ENCODE measurements at places on chromosomes 4 and X. TPM values are rescaled to one million over a fixed set of nuclear protein-coding genes. Genes with fewer than 3 reads are reported as not detected.
A peak's percentile ranks its signal among the peaks of the same experiment; 100 is the strongest.

DNA sequence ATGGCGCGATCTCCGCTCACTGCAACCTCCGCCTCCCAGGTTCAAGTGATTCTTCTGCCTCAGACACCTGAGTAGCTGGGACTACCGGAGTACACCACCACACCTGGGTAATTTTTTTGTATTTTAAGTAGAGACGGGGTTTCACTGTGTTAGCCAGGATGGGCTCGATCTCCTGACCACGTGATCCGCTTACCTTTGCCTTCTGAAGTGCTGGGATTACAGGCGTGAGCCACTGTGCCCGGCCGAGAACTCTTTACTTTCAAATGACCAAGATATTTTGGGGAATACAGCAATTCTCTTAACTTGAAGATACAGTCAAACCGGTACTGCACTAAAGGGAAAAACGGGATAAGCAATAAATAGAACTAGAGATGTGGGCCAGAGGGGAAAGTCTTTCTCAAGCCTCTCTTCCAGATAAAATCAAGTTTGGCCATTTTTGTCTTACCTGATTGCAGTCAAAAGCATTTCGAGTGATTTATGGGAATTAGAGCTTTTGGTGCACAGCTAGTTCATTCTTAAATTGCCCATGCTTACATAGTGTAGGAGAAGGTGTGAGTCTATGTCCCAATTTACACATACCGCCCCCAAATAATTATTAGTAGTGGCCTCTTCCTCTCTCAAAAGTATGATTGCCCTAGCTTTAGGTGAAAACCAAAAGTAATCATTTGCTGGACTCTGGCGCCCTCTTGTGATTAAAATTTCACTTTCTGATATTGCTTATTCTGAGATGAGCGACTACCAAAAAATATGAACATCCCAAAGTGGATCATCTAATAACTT is 53.2 kb upstream of the ABCG2 start:
- no peaks in the 10 kb centered on the region for H3K27me3 ChIP-seq
- no peak overlapping the region for H3K4me3 ChIP-seq
- no peak for DNase-seq
- no peak overlapping the region for H3K27ac ChIP-seq
- H3K4me1 ChIP-seq, result no peaks in the 10 kb centered on the region

DNA sequence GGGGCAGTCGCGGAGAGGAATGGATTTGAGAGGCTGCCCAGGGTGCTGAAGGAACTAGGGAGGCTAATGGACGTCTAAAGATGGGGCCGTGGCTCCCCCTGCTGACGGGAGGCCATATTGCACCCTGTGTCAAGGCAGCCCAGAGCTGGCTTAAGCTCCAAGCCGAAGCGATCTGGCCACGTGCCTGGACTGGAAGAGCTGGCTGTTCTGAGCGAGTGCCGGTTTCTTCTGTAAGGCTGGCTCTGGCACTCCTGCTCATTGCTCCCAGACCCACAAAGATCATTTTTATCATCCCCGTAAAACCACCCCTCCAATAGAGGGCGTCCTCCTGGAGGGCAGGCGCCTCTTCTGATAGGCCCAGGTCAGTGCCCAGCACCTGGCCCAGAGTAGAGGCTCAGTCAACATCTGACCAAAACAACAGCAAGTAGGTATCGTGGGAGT is 5.6 kb downstream of the PNCK start:
- H3K4me3 ChIP-seq, result no peak overlapping the region
- H3K27ac ChIP-seq, result no peak overlapping the region
- no peaks in the 10 kb centered on the region for H3K4me1 ChIP-seq
- no peaks in the 10 kb centered on the region for H3K27me3 ChIP-seq
- H3K36me3 ChIP-seq, result no peaks in the 10 kb centered on the region

DNA sequence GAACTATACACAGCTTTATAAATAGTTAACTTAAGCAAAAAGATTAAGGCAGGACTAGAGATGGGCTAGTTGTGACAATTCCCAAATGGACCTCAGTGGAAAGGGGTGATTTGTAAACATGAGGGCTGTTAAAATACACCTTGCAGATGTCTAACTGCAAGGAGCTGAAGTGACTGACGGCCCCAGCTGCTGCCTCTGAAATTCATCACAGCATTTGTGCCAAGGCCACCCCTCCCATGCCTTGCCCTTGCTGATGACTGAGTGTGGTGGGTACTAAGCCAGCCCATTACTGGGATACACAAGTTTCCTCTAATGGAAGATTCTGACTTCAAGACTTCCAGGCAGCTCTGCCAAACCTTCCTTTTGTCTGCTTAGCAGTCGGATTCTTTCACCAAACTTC is 23.7 kb upstream of the EGFL6 start:
- no peaks in the 10 kb centered on the region for H3K36me3 ChIP-seq
- H3K4me1 ChIP-seq, result no peaks in the 10 kb centered on the region
- H3K4me3 ChIP-seq, result no peak overlapping the region
- peaks cover 17% of the 10 kb centered on the region for H3K27me3 ChIP-seq
- H3K27ac ChIP-seq, result no peak overlapping the region
- DNase-seq, result no peak

DNA sequence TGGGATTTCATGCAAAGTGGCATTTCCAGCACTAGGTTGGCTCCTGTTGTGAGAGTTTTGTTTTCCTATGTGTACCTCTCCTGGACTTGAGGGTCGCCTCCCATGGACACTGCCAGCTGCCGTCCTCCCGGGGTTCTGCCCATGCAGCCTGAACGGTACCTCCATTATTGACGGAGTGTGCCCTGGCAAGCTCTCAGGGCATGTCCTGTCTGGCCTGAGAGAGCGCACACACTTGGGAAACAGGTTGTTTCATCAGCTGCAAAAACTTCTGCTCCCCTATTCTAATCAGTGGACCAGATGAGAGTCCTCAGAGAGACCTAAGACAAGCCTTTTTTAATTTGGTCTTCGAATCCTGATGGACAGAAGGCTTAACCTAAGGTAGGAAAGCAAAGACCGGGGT is 56.6 kb upstream of the HOPX start:
- no peaks in the 10 kb centered on the region for H3K36me3 ChIP-seq
- H3K27ac ChIP-seq, result no peak overlapping the region
- H3K4me1 ChIP-seq, result peaks cover 10% of the 10 kb centered on the region

DNA sequence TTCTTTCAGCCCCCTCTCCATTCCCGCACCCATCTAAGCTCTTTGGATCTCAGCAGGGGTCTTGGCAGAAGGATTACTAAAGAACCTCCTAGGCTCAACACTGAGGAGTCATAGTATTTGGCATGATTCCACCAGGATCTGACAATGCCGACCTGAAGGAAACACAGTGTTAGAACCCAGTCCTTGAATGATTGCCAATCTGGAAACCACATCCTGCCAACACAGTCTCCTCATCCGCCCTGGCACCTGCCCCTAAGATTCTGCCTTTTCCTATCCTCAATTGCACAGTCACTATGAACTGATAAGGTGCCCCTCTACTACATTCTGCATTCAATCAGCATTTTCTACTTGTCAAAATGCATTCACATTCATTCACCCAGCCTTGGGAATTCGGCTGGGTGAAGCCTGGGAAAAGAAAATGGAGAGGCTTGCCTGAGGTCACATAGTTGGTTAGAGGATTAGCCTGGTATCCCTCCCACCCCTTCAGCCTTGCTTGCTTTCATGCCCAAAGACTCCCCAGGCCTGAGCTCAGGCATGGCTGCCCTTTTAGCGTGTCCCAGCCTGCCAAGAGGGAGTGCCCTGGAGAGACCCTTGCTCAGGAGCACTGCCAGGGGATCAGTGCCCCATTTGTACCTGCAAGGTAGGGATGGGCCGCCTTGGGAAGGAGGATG is 2.2 kb upstream of the CLDN2 start:
- H3K4me1 ChIP-seq, result peaks cover 19% of the 10 kb centered on the region
- no peaks in the 10 kb centered on the region for H3K36me3 ChIP-seq
- H3K27me3 ChIP-seq, result peaks cover 7% of the 10 kb centered on the region
- DNase-seq, result peak; percentile 68

Gene F9
- polyA plus RNA-seq, result not detected

Gene SSX4B
- polyA plus RNA-seq, result not detected

DNA sequence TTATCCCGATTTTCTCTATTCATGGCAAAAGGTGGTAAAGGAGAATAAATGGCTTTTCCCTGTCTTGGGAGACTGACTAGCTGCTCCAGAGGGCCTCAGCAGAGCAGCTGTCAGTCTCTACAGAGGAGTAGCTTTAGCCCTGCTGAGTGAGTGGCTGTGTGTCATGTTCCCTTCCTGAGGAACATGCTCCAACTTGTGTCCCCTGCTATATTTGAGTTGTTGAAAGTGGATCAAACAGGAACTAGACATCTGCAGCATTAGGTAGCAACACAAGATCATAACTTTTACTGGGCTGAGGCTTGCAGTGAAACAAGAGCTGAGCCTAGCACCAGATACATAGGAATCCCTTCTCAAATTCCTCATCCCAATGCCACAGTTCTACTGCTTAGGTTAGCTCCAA is 26.7 kb upstream of the PLAC1 start:
- no peak overlapping the region for H3K4me3 ChIP-seq
- H3K4me1 ChIP-seq, result peaks cover 33% of the 10 kb centered on the region
- H3K27me3 ChIP-seq, result no peaks in the 10 kb centered on the region
- peak overlapping the region; percentile 64 for H3K27ac ChIP-seq
- no peak for DNase-seq
- H3K36me3 ChIP-seq, result no peaks in the 10 kb centered on the region

Gene GLRA2
- polyA plus RNA-seq, result not detected

GRCh38 chrX:17298564-17298963 is 76.4 kb upstream of the NHS start:
- no peaks in the 10 kb centered on the region for H3K27me3 ChIP-seq
- DNase-seq, result no peak
- no peak overlapping the region for H3K4me3 ChIP-seq

DNA sequence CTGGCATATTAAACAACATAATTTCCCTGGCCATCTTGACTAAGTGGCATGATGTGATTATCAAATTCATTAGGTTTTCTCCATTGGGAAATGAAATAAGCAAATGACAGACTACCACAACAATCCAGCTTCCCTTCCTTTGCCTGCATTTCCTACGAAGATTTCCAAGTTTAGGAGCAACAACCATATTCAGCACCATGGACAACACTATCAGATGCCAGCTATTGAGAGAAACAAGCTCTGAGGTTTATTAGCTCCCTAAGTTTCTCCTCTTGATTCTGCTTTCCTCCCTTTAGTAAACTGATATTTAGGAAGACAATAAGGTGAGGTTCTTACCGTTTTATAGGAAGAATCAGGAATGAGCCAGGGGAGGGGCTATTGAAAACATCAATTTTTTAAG is 36.2 kb downstream of the DCX start:
- DNase-seq, result no peak
- H3K4me3 ChIP-seq, result no peak overlapping the region
- no peaks in the 10 kb centered on the region for H3K36me3 ChIP-seq
- H3K27me3 ChIP-seq, result no peaks in the 10 kb centered on the region
- H3K27ac ChIP-seq, result no peak overlapping the region

- H3K27me3 ChIP-seq, result no peaks in the 10 kb centered on the region
- peak overlapping the region; percentile 20 for H3K27ac ChIP-seq
- H3K4me1 ChIP-seq, result peaks cover 4% of the 10 kb centered on the region
- H3K36me3 ChIP-seq, result no peaks in the 10 kb centered on the region
- no peak for DNase-seq
Observed at GRCh38 chrX:10611441-10612090, 8.8 kb downstream of the MID1 start.

DNA sequence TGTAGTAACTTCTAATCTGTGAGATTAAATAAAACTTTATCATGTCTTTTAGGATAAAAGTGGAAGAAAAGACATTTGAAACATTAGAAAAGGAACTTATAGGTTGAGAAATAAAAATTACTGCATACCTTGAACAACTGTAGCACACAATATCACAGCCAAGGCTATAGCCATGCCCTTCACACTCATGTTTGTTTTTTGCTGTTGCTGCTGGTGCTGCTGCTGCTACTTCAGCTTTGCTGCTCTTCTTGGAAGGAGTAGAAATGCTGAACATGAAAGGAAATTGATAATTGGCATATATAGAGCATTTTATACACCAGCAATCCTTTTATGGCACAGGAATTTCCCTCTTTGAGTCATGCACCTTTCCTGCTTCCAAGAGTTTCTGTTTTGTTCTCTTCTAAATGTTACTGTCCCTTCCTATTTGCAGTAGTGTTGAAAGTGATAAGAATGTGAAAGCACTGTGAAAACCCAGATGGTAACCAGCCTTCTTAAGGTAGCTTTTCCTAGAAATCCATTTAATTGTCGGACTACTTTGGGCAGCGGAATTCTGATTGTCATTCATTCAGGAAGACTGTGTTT is at the start of gene CXCL11:
Gene CXCL11 (minus strand): TSS at position 272 of the 582 bp plus-strand sequence. CDS start 83 bp downstream, at position 189.
- no peaks in the 10 kb centered on the region for H3K27me3 ChIP-seq
- no peak for DNase-seq
- no peaks in the 10 kb centered on the region for H3K4me1 ChIP-seq
- peak within 1 kb of the TSS; percentile 28 for H3K27ac ChIP-seq

Gene RBBP7
- polyA plus RNA-seq, result 137 TPM

Gene SPANXN4
- polyA plus RNA-seq, result not detected

DNA sequence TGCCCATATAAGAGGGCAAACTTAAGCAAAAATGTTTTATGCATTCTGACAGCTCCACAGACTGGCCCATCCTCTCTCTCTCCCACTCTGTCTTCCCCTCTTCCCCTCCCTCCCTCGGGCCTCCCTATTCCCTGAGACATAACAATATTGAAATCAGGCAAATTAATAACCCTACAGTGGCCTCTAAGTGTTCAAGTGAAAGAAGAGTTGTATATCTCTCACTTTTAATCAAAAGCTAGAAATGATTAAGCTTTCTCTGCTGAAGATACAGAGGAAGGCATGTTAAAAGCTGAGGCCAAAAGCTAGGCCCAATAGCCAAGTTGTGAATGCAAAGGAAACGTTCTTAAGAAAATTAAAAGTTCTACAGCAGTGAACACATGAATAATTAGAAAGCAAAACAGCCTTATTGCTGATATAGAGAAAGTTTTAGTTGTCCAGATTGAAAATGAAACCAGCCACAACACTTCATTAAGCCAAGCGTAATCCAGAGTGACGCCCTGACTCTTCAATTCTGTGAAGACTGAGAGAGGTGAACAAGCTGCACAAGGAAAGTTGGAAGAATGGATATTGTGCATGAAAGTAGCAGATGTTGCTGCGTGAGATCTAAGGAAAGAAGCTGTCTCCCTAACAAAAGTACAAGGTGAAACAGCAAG is 54.9 kb downstream of the USO1 start:
- no peak overlapping the region for H3K4me3 ChIP-seq
- DNase-seq, result no peak
- peaks cover 5% of the 10 kb centered on the region for H3K4me1 ChIP-seq
- no peaks in the 10 kb centered on the region for H3K27me3 ChIP-seq

DNA sequence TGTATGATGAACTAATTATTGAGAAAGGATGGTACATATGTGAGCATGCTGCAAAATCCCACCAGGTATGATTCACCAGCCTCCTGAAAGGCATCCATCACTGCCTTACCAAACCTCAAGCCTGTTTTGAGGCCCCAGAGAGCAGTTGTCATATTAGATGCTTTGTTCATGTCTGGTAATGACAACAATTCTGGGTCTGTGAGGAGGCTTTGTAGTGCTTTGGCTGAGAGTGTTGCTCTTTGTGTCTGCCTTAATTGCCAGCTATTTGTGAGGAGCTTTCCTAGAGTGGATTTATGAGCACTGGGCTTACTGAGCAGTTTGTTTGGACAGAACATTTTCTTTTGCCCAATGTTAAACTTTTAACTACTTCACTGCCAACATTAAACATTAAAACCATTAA is 69.2 kb downstream of the HEPH start:
- H3K36me3 ChIP-seq, result no peaks in the 10 kb centered on the region
- no peaks in the 10 kb centered on the region for H3K27me3 ChIP-seq
- H3K4me3 ChIP-seq, result no peak overlapping the region
- no peaks in the 10 kb centered on the region for H3K4me1 ChIP-seq

- H3K27me3 ChIP-seq, result no peaks in the 10 kb centered on the region
- H3K27ac ChIP-seq, result no peak overlapping the region
- no peak for DNase-seq
- no peak overlapping the region for H3K4me3 ChIP-seq
Observed at GRCh38 chr4:130197946-130198345, 1102.0 kb downstream of the C4orf33 start.

GRCh38 chr4:3317011-3317655 is 24.3 kb downstream of the RGS12 start:
- no peaks in the 10 kb centered on the region for H3K36me3 ChIP-seq
